ENCODE measurements at places on chromosomes 3 and 15.
A peak's percentile ranks its signal among the peaks of the same experiment; 100 is the strongest.

DNA sequence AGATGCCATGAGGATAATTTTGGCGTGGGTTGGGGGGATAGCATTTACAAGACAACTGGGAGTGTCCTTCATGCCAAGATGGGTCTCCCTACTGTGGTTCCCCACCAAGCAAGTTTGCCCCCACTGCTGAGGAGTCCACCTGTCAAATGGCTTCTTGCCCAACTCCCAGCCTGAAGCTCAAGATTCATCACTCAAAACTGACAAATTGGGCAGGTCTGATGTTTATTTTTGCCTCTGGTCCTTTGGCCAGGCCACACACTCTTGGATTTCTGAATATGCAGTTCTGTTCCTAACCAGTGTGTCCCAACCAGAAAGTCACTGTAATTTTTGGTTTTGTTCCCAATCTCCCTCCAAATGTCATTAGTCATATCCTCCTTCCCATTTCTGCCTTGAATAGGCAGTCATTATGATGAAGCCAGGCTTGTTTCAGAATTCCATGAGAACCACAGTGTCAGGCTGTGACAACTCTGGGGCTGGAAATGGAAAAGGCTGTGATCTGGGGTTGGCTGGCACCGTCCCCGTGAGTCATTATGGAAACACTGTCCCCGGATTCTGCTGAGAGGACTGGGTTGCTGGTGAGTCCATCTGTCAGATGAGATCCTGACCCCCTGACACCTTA is 29.3 kb upstream of the MEF2A start:
- no peak for DNase-seq

DNA sequence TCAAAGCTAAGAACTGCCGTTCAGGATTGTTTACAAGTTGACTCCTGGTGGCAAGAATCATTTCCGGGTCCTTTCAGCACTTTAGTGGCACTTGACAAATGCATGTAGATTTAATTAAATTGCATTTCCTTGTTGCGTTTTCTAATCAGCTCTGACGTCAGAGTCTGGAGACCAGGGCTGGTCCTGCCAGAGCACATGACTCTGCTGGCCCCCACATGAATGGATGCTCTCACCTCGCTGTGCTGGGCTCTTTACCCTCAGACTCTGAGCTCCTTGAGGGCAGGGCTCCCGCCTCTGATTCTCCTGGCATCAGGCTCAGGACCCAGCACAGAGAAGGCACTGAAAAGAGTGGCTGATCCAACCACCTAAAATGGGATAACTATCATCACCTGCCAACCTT is 69.4 kb downstream of the FEM1B start:
- DNase-seq = no peak

- no peak for DNase-seq
Observed at GRCh38 chr15:68526784-68527183, 52.0 kb upstream of the CORO2B start.

- no peak for DNase-seq
Observed at GRCh38 chr3:9136746-9137465, 112.5 kb downstream of the SRGAP3 start.

GRCh38 chr3:129619726-129620162 is 13.3 kb upstream of the PLXND1 start:
- peak; percentile 23 for DNase-seq

DNA sequence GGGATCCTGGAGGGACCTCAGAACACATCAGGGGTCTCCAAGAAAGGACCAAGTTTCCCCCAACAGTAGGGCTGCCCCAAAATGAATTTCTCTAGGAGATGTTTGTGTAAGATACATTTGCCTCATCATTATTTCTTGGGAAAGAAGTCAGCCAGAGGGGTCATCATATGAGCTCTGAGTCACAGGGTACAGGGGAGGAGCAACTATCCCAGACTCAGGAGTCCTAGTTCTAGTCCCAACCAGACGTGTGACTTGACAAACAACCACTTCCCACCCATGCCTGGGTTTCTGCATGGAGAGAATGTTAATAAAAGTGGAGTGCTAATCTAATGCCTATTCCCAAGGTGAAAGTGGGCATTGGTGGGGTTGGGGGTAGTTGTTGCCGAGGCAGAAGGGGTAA is 144.1 kb downstream of the ALDH1A2 start:
- no peak for DNase-seq

DNA sequence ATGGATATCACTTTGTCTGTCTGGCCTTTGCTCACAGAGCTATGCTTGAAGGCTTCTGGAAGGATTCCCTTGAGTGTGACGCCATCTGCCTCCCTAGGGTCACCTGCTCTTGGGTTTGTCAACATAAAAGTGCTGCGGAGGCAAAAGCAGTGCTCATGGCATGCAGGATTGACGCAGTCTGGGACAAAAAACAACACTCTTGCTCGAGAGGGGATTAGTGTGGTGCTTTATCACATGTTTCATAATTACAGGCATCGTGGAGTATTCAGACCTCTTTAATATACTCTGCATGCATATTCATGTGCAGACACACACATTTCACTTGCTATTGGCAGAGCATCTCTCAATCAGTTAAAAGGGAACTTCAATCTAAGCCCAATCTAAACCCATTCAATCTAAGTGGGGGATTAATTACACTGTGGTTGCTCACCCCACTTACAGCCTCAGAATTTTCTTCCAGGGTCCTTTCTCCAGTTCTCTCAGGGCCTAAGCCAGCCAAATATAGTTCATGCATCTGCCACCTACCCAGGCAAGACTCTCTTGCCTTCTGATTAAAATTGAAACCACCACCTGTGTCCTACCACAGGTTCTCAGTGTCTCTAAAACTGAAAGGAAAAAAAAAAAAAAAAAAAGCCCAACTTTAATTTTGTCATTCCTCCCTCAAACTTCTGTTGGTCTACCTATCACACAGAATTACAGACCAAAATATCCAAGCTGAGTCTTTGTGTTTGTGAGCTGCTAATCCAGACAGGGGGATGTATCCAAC is 75.6 kb downstream of the BFSP2 start:
- peak; percentile 29 for DNase-seq

- no peak for DNase-seq
Observed at GRCh38 chr3:150555859-150556436, 9.4 kb downstream of the EIF2A start.

DNA sequence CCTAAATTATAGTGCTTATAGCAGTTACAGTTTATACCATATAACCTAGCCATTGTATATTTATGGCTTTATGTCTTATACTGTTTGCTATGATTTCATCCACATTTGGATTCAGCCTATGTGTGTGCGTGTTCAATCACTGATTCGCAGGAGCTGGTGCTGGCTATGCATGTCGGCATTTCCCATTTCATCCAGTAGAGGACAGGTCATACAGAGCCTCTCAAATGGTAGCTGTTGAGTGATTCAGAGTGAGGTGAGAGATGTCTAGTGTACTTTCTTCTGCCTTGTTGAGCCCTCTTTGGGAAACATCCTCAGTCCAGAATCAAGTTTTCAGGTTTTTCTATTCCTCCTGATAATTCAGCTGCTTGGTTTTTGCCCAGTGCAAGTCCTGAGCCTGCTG is 76.1 kb downstream of the FRMD4B start:
- no peak for DNase-seq

DNA sequence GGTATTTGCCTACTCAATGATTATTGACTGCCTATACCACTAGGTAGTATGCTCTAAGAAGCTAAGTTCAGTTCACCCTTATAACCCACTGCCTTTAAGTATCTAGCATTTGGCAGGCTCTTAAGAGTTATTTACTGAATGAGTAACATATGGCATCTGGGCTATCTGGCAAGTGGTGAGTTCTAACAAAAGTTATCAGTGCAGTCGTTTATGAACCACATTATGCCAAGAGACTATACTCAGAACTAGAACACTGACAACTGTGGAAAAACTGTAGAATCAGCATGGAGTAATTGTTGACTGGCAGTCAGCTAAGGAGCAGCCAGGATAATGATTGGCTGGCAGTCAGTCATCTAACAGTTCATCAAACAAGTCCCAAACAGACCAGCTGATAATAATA is 25.8 kb downstream of the RAF1 start:
- no peak for DNase-seq

DNA sequence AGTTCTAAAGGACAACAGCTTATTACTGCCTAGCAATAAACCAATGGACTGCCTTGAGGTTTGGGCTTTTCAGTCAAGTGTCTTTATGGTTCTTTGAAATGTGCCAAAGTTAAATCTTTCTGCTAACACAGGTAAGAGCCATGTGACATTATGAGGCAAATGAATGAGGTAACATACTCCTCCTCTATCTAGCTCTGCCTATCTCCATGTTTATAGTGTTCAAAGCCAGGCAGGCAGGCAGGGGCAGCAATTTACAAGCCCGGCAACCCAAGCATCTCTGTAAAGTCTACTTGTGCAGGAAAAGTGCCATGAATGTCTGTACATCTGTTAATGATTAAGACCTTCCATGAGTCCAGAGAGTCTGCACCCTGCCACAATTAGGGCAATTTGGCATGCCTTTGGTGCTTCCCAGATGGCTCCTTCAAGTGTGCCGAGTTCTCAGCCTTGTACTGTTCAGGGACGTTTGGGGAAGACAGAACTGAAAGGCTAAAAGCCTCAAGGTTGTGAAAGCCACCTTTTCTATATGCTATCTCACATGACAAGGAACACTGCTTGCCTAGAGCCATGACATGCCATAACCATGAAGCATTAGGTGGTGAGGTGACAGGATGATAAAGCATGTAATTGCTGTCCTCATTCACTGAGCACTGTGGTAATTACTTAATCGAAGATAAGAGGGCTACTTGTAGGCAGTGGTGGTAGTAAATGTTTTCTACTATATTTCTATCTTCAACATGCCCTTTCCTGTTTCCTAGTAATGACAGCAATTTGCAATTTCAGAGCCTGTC is 41.4 kb upstream of the EIF1B start:
- DNase-seq = no peak

GRCh38 chr3:2468816-2469215 is 370.1 kb downstream of the CNTN4 start:
- DNase-seq = no peak

DNA sequence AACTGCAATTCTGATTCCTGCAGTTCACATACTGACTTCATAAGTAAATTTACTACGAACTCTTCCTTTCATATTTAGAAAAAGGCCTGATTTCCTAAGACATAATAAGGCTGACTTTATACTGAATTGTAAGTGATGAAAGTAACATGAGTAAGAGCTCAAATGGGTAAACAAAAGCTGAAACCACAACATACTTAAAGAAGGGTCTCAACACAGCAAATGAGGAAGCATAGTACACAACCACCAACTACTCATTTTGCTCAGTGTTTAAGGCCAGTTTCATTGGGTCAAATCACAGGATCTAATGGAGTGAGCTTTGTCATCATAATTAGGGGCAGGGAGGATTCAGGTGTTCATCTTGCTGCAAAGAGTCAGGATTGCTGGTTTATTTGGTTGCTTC is 81.4 kb downstream of the SETD2 start:
- no peak for DNase-seq

DNA sequence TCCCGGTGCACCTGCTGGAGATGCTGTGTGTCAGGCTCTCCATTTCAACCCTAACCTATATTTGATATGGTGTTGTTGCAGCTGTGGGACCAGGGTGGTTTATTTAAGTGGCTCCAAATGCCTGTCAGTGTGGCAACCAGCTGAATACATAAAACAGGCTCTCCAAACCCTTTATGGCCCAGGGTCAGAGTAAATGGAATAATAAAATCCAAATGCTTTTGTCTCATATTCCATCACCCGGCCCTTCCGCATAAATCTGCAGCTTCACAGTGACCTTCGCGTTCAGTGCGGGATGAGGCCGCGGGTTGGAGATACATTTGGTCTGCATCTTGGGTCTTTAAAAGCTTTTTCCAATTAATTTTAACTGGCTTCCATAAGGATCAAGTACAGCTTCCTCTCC is 382.1 kb upstream of the NR2F2 start:
- DNase-seq = no peak

DNA sequence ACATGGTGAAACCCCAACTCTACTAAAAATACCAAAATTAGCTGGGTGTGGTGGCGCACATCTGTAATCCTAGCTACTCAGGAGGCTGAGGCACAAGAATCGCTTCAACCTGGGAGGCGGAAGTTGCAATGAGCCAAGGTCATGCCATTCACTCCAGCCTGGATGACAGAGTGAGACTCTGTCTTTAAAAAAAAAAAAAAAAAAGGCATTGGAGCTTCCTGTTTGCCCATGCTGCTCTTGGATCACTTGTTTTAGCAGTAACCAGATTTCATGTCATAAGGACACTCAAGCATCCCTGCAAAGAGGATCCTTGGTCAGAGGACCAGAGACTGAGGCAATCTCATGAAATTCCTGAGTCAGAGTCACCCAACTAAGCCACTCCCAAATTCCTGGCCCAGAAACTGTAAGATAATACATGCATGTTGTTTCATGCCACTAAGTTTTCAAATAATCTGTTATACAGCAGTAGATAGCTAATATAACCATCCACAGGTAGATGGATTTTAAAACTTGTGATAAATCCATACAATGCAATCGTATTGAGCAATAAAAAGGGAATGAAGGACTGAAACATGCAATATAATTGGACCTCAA is 82.0 kb upstream of the XXYLT1 start:
- no peak for DNase-seq

GRCh38 chr3:182509844-182510460 is 283.4 kb upstream of the ATP11B start:
- DNase-seq = no peak

DNA sequence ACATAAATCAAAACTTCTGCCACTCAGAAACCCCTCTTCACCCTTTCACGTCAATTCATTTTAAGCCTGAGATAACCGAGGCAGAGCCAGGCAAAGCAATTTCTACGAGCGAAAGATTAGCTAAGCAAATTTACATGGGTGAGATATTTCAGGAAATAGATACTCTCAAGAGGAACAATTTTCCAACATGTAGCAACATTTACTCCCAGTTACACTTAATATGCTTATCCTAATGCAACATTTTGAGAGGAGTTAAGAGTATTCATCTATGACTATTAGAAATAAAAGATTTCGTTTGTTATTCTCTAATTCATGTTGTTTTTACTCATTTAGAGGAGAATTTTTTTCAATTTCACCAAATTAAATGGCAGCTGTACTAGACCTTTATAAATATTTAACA is 837 bp downstream of the TMC3 start:
- no peak for DNase-seq

DNA sequence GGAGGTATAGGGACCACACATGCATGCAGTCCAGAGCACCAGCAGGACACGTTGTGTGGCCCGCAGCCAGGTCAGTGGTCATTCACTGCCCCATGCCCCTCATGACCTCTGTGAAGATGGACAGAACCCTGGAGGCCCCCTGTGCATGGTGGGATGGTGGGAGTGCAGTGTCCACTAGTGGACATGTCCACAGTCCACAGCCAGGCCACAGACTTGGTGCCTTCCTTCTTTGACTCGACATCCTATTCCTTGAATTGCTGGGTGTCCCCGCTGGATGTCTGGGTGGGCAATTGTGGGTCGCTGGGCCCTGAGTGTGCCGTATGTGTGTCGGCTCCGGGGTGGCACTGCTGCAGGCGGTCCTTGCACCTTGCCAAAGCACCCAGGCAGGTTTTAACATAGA is 35.7 kb downstream of the KLF15 start:
- no peak for DNase-seq

GRCh38 chr3:101667331-101667730 is 9.6 kb downstream of the ZBTB11 start:
- DNase-seq = no peak

GRCh38 chr3:119161240-119161639 is 12.2 kb upstream of the UPK1B start:
- DNase-seq = no peak

GRCh38 chr3:133926736-133927539 is 31.3 kb upstream of the RAB6B start:
- no peak for DNase-seq

GRCh38 chr3:89107461-89108290 is at the start of gene EPHA3:
TSS of gene EPHA3 (plus strand) at chr3:89107621. CDS start at chr3:89107749, 128 bp downstream.
- peak; percentile 54 for DNase-seq
